ENCODE measurements at places on chromosomes 5 and 9.

- DNase-seq, result no peak
Measured at GRCh38 chr9:128115187-128116103, 12.1 kb downstream of the PTGES2 start.

- DNase-seq, result no peak
Measured at GRCh38 chr5:101160002-101160401, 256.9 kb upstream of the ST8SIA4 start.

GRCh38 chr9:97364769-97365490, 47.0 kb upstream of the TDRD7 start:
- DNase-seq, result no peak

DNA sequence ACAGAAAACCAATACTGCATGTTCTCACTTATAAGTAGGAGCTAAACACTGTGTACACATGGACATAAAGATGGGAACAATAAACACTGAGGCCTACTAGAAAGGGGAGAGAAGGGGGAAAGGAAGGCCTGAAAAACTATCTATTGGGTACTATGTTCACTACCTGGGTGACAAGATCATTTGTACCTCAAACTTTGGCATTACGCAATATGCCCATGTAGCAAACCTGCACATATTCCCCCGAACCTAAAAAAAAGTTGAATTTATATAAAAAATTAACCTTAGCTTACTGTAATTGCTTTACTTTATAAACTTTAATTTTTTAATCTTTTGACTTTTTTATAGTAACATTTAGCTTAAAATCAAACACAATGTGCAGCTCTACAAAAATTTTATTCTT, 237.6 kb upstream of the ATP10B start:
- DNase-seq, result no peak

- no peak for DNase-seq
Measured at GRCh38 chr5:98774192-98775033, 950 bp downstream of the RGMB start.

DNA sequence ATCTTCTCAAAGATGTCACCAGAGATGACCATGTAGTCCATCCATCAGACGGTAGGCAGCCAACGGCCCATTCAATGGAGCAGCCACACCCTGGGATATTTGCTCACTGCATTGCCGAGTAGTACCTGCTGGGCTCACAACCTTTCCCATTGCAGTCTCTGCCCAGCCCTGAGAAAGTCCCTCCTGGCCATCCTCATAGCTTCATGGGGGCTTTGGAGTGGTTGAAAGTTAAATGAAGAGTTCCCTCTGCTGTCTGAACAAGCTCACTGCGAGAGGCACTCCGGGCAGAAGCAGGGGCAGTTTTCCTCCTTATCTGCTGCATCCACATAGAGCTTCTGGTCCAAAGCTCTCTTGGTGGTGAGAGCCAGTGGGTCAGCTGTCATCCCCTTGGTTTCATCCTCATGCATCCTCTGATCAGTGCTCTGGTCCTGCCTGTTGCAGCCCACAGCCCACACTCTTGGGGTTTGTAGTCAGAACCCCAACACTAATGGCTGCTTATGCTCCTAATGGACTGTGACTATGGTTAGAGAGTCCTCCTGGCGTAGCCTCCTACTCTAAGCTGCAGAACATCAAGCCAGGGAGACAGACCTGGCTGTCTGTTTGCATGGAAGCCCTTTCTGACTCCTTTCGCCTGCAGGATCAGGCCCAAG, 23.3 kb downstream of the TNFSF8 start:
- DNase-seq, result no peak

DNA sequence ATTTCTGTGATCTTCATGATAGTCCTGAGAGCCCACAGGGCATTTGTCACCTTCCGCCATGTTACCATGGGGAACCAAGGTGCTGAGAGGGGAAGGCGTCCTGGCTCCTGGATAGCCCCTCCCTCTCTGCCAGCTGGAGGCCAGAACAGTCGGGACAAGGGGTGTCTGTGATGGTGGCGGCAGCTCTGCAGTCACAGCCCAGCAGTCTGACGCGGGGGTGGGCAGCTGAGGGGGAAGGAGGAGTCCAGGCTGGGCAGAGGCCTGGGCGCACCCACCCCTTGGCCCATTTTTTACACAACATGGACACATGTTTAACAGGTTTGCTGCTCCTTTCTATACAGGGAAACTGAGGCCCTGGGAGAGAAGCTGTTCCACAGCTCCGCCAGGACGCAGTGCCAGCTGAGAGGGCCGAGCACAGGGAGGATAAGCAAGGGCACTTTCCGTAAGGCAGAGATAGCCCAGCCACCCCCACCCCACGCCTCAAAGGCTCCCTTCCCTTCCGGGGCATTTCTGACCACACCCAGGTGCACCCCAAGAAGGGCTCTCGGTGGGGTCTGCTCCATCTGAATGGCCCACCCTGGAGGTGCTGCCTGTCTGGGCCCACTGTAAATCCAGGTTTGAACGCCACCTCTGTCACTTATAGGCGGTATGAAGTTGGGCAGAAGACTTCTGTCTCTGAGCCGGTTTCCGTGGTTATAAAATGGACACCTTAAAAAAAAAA, 17.1 kb downstream of the LRRC8A start:
- no peak for DNase-seq

- DNase-seq, result no peak
Measured at GRCh38 chr5:169003721-169004541, 297.0 kb downstream of the SLIT3 start.

DNA sequence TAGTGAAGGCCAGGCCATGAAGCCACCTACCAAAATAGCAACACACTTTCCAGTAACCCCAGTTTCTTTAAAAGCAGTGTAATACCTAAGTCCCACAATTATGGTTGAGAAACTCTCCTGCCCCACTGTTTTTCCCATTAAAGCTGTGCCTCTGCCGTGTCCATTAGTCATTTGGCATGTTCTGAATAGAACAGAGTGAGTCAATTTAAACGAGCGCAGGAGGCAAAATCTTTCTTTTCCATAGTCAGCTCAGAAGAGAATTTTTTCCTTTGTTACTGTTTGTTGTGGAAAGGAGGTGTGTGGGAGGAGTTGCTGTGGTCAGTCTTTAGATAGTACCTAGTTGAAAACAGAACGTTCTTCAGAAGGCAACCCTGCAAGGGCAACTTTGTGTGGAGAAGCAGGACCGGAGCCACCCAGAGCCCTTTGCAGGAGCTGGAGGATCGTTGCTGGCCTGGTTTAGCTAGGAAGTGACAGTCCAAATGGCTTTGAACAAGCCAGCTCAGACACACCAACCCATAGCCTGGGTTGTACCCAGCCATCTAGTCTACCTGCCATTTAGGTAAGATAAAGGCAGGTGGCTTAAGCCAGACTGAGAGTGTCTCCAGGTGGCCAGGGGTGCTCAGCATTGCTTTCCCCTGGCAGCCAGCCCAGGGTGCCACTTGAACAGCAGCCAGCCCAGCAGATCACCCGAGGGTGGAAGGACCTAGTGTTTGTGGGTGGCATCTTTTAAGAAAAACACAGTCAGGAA, 30.4 kb downstream of the GADD45G start:
- no peak for DNase-seq

DNA sequence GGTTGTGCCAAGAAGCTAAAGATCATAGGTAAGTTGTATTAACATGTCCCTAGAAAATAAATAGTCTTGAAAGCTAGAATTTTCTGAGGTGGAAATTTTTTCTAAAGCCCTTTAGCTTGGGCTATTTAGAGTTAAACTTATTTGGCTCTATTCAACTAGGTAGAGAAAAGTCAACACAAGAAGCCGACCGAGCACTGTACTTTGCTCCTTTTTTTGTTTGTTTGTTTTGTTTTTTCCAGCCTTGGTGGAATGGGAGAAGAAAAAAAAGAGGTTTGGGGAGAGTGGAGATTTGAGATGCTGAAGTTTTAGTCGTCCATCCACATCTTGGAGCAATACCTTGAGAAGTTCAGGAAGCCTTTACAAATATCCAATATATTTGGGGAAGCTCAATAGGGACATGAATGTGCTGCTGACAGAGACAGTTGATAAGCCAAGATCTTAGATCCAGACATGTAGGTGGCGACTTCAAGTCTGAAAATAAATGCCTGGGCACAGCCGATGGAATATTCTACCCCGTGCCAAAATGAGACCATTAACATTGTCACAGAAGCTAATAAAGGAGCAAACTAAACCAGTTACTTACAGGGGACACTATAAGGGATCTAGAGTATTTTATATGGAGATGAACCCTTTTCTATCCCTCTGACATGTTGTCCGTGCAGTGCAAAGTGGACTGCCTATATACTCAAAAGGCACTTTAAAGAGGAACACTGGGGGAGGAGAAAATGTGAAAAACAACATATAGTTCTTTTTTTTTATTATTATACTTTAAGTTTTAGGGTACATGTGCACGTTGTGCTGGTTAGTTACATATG, 466.1 kb downstream of the PTPRD start:
- DNase-seq, result no peak

- no peak for DNase-seq
Measured at GRCh38 chr9:133676450-133676849, 40.3 kb downstream of the DBH start.

DNA sequence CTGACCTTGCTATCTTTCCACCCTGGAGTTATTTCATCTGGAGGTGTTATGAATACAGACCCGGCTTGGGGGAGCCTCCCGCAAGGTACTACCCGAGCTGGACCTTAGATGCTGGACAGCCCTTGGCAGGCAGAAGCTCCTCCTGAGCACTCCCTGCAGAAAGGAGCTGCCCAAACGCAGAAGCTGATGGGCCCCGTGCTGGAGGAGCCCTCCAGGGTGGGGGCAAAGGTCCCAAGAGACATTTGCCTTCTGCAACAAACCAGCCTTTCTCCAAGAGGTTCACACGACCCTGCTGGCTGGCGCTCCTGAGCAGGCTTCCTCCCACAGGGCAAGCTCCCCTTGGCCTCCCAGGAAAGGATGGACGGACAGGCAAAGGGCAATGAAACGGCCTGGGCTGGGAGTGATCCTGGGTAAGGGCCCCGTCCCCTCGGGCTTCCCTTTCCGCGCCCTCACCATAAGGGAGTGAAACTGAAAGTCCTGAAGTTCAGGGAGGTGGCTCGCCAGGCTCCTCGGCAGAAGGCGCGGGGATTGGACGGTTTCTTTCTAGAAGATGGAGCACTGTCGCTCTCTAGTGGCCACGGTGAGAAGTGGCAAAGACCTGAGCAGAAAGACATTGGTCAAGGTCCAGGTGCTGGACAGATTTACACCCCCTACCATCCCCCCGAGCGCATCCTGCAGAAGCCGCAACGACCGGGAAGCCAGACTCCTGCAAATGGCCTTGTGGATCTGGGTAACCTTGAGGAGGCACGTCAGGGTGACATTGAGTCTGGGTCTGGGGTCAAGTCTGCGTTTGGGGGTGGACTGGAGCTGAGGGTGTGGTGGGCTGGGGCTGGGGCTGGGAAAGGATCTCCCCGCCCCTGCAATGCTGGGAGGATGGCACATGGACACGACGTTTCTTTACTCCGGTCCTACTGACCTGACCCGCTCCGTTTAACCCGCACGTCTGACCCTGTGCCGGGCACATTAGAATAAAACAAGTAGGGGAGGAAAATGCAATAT, 56.4 kb downstream of the NEURL1B start:
- peak; percentile 62 for DNase-seq

- DNase-seq, result no peak
Measured at GRCh38 chr5:42715785-42716184, 40.8 kb upstream of the CCDC152 start.

- no peak for DNase-seq
Measured at GRCh38 chr9:37984672-37985611, 81.0 kb upstream of the SLC25A51 start.

- no peak for DNase-seq
Measured at GRCh38 chr9:34190996-34191892, 12.4 kb downstream of the UBAP1 start.

DNA sequence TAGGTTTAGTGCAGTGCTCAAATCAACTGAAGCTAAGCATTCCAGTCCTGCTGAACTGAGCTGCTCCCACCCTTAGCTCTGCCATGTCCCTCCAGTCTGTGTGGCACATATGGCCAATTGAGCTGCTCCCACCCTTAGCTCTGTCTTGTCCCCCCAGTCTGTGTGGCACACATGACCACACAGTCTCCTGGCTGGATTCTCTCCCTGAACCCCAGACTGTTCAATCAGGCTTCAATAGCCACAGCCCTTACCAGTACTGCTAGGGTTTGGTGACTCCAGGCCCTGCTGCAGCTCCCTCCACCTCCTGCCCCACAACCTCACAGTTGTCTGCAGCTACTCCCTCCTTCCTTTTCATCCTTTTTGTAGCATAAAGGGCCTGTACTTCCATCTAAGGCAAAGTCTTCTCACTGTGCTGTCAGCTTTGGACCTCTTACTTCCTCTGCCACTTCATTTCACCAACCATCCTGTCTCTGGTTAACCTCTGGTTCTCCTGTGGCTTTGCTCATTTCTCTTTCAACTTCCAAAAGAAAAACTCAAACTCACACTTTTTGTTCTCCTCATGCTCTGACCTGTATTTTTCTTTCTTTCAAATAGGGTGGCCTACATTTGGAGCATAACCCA, 50.8 kb downstream of the ADAMTS12 start:
- DNase-seq, result no peak

- DNase-seq, result no peak
Measured at GRCh38 chr9:16612627-16613026, 257.8 kb downstream of the BNC2 start.

- no peak for DNase-seq
Measured at GRCh38 chr9:87206064-87206661, 258.9 kb upstream of the GAS1 start.

DNA sequence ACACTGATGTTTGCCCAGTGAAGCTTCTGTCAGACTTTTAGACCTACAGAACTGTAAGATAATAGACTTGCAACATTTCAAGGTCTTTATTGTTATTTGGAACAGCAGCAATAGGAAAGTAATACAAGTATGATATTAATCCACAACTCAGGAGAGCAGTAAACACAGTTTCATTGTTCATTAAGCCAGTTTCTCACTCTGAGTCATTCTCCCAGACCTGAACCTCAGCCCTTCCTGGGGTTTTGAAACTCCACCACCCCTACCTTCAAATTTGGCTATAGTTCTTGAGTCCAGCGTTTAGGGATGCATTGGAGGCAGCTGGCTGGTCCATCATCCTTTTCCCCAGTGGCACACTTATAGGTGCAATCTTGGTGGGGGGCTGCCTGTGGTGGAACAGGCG, 203.2 kb downstream of the RAB3C start:
- no peak for DNase-seq

DNA sequence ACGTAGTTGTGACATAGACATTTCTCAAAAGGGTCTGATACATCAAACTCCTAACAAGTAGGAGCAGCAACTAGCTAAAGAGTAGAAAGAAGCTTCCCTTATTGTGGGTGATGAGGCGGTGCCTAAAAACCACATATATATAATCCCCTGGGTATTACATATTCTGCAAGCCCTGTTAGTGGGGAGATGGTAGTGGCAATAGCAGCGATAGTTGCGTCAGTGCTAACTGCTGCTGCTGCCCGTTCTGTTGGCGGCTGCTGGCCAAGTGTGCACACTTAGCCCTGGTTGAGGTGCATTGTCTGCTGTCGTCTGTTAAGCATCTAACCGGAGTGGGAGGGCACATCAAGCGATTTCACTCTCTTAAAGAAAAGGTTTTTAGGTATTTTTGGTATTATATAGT, 35.8 kb downstream of the VLDLR start:
- no peak for DNase-seq
